ENCODE measurements at places on chromosomes 2 and 18.

- DNase-seq: peak; percentile 69
Measured at GRCh38 chr2:37616677-37617005, 54.8 kb downstream of the CDC42EP3 start.

- no peak for DNase-seq
Measured at GRCh38 chr2:73291461-73292315, 1.7 kb downstream of the EGR4 start.

GRCh38 chr2:127572841-127573240 is 37.4 kb downstream of the MYO7B start:
- DNase-seq: no peak

- no peak for DNase-seq
Measured at GRCh38 chr2:218671097-218671653, 627 bp downstream of the RNF25 start.

DNA sequence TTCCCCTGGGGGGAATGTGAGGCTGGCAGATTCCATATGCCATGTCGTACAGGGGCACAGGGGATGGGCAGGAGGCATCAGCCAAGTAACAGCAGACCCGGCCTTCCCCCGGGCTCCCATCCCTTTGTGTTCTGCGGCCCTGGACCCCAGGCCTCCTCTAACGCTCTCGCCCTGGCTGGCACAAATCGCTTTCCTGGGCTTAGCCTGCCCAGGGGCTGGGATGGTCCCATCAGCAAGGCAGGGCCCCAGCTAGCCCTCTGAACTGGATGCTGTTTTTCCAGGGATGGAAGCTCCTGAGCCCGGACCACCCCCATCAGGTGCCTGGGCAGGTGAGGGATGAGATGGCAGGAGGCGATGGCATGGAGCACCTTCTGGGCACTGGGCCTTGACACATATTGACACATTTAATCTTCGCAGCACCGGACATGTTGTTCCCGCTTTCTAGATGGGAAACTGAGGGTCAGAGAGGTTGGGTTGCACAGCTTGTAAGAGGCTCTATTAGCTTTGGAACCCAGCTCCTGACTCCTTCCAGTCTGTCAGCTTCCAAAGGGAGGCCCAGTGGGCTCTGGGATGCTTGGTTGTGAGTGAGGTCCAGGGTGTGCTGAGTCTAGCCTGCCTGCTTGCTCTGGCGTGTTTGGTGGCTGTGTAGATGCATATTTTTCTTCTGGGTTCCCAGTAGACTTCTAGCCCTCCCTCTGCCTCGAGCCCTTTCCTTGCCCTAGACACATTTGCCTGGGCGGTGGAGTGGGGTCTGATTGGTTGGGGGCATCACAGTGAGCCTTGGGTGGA is 40.3 kb downstream of the GLI2 start:
- DNase-seq: no peak

DNA sequence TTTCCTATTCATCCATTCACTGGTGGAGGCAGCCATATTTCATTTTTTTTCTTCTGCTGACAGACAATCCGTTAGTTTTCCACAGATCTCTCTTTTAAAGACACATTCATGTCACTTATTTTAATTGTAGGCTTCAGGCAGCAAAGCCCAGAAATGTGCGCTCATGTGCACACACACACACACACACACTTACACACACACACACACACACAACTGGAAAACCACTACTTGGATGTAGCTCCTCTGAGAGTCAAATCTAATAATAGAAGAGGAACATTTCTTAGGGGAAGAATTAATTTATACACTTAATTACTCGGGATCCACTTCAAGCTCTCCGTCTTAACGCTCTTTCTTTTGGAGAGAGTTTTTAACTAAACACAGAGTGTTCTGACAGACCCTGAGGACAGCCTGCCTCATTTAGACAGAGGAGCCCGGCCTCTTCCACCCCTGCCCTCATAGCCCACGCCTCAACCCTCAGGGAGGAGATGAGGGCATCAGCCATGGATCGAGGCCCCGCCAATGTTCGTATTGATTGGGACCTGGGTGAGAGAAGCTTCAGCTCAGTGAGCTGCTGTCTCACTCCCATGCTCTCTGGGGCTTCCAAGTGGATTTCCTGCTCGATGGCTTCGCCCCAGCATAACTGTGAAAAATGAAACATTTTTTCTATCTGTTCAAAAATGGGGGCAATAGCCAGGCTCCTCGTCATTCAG is 261.4 kb upstream of the SKOR2 start:
- no peak for DNase-seq

- no peak for DNase-seq
Measured at GRCh38 chr2:71576541-71576940, 123.2 kb downstream of the DYSF start.

DNA sequence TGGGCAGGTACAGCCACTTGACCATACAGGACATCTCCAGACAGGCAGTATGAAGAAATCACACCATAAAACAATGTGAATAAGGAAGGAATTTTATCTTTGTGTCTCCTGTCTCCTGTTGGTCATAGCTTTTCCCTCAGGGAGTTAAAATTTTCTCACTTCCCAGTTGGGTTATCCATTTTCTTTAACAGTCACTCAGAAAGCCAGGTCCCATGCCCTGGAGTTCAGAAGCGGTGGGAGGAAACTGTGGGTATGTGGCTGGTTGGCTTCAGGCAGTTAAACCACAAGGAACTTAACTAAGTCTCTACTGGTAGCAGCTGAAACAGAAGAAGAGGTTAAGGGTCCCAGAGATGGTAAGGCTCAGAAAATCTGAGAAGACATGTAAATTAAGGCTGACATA is 6.5 kb upstream of the SMAD2 start:
- no peak for DNase-seq

DNA sequence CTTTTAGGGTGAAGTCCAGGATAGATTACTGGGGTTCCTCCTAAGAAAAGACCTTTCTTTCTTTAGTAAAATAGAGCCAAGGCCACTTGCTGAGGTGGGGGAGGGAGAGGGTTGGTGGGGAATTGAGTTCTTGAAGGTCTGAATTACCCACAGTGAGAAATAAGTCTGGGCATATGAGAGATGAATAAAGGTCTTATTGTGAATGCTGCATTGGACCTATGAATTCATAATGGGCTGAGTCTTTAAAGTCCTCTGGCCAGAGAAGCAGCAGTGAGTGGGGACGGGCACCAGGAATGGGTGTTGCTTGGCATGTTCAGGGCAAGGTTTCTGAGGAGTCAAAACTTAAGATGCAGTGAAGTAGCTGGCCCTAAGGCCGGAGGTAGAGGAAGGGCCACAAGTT is 10.5 kb downstream of the MAPRE3 start:
- DNase-seq: no peak

DNA sequence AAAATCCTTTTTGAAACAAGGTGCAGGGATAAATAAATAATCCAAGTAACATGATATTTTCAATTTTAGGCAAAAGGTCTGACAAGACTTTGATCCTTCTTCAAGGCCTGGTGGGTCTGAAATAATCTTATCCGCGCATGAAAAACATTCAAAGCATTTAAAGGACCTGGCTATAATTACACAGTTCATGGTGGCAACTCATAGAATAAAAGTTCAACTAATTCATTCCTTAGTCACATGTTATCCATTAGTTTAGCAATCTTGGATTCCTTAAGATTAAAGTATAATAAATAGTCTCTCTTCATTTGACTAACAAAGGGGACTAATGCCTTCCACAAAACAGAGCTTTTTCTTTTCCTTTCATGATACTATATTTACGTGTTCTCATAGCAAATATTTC is 21.0 kb upstream of the SLC38A11 start:
- no peak for DNase-seq

DNA sequence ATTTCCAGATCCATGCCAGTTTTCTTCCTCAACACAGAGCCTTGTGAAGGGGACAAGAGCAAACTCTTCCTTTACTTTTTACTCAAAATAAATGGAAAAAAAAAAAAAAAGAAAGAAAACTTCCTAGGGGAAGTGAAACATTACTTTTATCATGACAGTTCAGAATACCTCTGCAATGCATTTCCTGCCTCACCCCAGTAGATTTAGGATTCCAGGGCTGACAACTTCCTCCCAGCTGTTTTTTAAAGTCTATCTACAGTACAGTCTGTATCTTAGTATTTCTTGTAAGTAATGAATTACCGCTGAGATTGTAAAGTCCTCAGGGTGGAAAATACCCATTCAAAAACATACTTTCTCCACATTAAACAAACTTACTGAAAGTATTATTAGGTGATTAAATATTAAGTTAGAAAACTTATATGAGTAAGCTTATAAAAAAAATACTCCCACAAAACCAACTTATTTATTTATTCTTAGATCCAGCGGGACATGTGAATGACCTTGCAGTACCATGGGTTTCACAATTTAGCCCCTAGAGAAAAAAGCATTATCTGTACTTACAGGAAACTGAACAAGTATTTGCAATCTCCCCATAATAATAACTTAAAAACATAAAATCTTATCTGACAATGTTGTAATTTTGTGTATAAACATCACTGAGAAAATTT is 117.7 kb downstream of the RBMS1 start:
- DNase-seq: no peak

- no peak for DNase-seq
Measured at GRCh38 chr2:226561962-226562361, 237.7 kb downstream of the IRS1 start.

DNA sequence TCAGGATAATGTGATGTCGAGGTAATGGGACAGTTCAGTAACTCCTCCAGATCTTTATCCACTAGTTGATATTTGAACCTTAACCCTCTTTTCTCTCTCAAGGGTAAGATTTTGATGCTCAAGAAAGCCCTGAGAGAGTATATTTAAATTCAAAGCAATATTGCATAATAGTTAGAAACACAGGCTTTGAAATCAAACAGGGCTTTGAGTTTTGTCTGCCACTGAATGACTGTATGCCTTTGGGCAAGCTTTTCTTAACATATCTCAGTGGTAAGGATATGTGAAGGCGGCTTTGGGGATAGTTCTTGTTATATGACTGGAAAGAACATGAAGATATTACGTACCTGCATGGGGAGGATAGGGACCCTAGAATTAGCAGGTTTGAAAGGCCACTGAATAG is 11.1 kb downstream of the ITPRID2 start:
- no peak for DNase-seq

- DNase-seq: no peak
Measured at GRCh38 chr2:208329485-208329884, 63.4 kb downstream of the PIKFYVE start.

DNA sequence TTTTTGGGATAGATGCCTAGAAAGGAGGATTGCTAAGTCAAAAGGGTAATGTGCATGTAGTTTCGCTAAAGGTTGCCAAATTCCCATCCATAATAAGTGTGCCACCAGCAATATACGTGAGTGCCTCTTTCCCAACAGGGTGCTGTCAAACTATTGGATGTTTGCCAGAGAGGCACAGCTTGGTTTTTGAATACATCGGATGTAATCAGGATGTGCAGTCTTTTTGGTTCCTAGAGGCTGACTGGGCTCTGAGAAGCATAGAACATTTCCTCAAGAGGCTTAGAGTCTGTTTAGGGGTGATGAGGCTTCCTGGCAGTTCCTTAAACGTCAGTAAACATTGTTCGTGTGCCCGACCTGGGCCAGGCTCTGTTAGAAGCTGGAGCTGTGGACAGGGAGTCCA is 28.0 kb downstream of the AGAP1 start:
- no peak for DNase-seq

- DNase-seq: no peak
Measured at GRCh38 chr2:231367178-231367577, 28.3 kb upstream of the B3GNT7 start.

GRCh38 chr18:650428-650858 is 7.0 kb upstream of the TYMS start:
- no peak for DNase-seq

DNA sequence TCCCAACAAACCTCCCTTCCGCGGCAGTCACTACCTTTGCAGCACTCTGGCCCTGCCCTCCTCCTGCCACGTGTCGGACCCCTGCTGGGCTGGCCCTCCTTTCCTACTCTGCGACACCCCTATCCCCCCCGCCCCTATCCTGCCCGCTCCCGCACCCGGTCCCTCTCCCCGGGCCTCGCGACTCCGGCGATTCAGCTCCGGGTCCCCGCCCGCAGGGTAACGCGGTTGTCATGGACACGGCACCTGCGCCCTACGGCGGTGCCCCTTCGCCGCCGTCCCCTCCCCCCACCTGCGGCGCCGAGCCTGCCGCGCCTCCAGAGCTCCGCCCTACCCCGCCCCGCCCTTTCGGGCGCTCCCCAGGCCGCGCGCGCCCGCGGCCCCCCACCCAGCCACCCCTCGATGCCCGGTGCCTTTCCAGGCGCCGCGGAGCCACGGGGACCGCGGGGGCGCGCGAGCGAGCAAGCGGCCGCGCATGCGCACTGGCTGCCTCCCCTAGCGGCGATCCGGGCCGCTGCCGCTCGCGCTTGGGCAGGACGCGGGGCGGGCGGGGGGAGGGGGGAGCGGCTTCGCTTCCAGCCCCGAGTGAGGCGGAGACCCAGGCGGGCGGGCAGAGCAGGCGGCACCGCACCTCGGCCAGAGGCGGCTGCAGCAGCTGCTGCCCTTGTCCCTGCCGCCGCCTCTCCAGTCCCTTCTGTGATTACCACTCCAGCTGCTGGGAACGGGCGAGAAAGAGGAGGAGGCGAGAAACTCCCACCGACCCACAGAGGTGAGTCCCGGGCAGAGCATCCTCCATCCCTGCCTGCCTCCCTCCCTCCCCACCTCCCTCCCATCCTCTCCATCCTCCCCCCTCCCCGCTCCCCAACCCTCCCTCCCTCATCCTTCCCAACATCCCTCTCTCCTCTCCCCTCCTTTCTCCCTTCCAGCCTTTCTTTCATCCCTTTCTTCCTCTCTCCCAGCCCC is at the start of gene CTNNA2:
TSS of gene CTNNA2 (plus strand) at position 610 of the 960 bp plus-strand sequence.
- no peak for DNase-seq

GRCh38 chr2:165203689-165204559 is at the start of gene SCN3A:
Gene SCN3A, minus strand, starts transcription at chr2:165204050. Its CDS starts 27,656 bp downstream, at chr2:165176394.
- peak; percentile 7 for DNase-seq

DNA sequence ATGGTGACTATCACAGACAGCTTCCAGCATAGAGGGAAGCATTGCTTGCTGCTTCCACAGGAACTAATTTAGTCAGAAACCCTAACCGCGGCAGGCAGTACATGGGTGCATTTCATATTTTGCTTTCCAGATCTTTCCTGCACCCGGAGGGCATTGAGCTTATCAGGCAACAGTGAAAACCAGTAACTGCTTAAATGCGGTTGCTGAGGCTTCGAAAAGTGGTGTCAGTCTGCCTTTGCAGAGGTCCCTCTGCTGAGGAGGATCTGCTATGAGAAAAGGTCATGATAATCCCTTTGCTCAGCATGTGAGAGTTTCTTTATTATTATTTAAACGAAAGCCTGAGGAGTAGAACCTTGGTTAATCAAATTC is 44.6 kb upstream of the ROCK2 start:
- DNase-seq: no peak

GRCh38 chr2:20551260-20551944 is 99.5 kb downstream of the HS1BP3 start:
- DNase-seq: no peak

DNA sequence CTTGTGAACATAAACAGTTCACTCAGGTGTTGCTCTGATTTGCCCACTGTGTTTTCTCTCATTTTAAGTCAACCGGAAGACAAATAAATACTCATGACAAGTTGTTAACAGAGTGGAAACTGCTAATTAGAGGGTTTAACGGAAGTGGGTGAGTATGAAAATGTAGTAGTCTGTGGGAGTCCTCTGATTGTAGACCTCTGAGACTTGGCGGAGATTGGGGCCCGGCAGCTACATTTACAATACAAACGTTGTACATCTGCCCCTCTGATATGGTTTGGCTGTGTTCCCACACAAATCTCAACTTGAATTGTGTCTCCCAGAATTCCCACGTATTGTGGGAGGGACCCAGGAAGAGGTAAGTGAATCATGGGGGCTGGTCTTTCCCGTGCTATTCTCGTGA is 107.3 kb upstream of the FAM98A start:
- no peak for DNase-seq

GRCh38 chr18:24928301-24928878 is 423.6 kb downstream of the ZNF521 start:
- no peak for DNase-seq

All from AG04450 (cell line).